Activated T-helper 2 cell treated with anti-CD3 and anti-CD28 coated beads, Interferon-gamma antibody, Interleukin-2, Interleukin-4, amounts not matched to agents 10 μg/mL and 5 μg/mL and 100 μg/mL, durations not matched to agents 14 hours and 24 hours and 36 hours (primary cell): ENCODE measurements at places on chromosomes 13 and 19. TPM values are rescaled to one million over a fixed set of nuclear protein-coding genes. Genes with fewer than 3 reads are reported as not detected.

Gene ZNF850
- total RNA-seq, result 3.3 and 4.7 TPM in 2 replicates

GRCh38 chr13:60332682-60333081 lies 64.3 kb upstream of the TDRD3 start:
- H3K4me3 ChIP-seq, result no peak overlapping the region
- no peaks in the 10 kb centered on the region for H3K36me3 ChIP-seq
- H3K27ac ChIP-seq, result no peak overlapping the region
- H3K27me3 ChIP-seq, result peaks cover 26% of the 10 kb centered on the region

DNA sequence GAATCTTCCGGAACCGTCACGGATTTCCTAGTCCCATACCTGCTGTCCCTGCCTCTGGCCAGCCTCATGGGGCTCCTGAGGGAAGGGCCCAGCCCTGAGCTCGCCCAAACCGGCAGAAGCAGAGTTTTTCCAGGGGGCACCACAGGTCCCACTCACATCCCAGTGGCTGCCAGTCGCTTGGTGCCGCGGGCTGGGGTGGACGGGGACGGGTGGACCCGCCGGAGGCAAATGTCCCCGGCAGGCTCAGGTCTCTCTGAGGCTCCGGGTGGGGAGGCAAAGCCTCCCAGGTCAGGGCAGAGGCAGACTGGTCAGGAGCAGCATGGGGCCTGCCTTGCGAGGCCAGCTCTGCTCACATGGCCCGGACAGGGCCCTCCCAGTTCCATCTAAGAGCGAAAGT lies 24.8 kb downstream of the ADPRHL1 start:
- no peaks in the 10 kb centered on the region for H3K36me3 ChIP-seq
- no peaks in the 10 kb centered on the region for H3K4me1 ChIP-seq
- H3K27ac ChIP-seq, result no peak overlapping the region
- DNase-seq, result no peak
- H3K27me3 ChIP-seq, result no peaks in the 10 kb centered on the region

Gene ZFP82
- 5.1 and 5.8 TPM in 2 replicates for total RNA-seq

DNA sequence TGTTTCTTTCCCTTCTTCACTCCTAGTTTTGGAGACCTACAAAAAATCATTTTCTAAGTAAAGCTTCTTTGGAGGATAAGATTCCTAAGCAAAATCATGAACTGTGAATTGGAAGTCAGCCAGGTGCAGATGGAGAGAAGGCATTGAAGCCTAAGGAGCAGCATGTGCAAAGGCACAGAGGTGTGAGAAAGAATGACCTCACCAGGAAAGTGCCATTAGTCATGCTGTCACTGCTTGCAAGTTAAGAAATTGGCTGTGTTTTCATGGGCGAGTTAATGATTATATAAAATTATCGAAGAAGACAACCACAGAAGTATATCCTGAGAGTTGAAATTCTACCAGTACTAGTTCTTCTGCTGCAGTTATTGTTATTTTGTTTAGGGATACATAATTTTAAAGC lies 80.3 kb upstream of the KLHL1 start:
- no peak for DNase-seq
- H3K36me3 ChIP-seq, result no peaks in the 10 kb centered on the region
- H3K27me3 ChIP-seq, result no peaks in the 10 kb centered on the region
- H3K4me3 ChIP-seq, result no peak overlapping the region
- no peaks in the 10 kb centered on the region for H3K4me1 ChIP-seq
- no peak overlapping the region for H3K27ac ChIP-seq

Gene KISS1R
- total RNA-seq, result 7.1 and 8.0 TPM in 2 replicates

Gene SYCN
- not detected in 2 replicates for total RNA-seq

DNA sequence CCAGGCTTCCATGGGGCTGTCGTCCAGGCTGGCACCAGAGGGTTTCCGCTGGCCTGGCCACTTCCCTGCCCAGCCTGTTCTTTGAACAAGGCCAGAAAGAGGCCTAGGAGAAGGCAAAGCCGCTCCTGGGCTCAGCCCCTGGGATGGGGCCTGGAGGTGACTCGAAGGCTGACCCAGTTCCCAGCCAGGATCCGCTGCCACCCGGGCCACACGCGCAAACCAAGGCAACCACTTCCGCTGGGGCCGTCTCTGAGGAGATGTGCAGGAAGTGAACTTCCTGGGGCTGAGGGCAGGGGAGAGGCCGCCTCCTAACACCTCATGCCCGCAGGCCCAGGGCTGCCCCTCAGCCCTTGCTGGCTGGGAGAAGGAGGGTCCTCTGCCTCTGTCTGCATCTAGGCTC lies 15.2 kb downstream of the PLEKHF1 start:
- peaks cover 33% of the 10 kb centered on the region for H3K36me3 ChIP-seq
- peaks cover 46% of the 10 kb centered on the region for H3K4me1 ChIP-seq
- peak overlapping the region; percentile 83 for H3K27ac ChIP-seq
